AML-193 (cell line): ENCODE measurements at places on chromosomes 12 and 14.
A peak's percentile ranks its signal among the peaks of the same experiment; 100 is the strongest.

DNA sequence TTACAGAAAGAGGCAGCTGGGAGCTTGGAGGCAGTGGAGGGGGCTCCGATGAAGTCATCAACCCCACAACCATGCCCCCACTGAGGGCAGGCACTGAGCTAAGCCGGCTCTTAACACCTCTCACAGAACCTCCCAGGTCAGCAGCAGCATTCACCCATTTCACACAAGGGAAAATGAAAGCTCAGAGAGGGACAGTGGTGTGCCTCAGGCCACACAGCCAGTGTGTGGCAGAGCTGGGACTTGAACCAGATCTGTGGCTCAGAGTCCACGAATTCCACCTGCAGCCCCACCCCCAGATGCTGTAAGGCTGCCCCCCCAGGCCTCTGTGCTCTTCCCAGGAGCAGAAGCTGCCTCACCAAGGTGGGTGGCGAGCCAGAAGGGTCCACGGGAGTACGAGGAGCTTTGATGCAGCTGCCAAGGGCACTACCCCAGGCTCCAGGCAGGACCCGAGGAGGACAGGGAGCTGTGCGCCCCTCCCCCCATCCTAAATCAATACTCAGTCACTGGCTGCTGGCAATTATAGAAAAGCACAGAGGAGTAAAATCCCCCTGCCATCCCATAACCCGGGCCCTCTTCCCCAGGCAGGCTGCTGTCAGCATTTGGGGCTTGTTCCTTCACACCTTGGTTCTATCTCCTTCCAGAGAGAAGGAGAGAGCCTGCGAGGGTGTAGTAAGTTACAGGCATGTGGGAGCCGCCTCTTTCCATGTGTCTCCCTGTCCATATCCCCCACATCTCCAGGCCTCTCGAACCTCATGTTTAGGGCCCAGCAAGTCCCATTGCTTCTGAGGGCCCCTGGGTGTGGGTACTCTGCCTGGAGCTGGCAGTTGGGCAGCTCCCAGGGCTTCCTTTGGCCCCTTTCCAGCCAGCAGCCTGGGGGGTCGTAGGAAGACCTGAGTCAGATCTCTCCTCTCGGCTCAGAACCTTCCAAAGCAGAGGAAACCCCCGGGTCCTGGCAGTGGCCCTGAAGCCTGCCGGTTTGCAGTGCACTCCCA, 47.6 kb downstream of the FAM222A start:
- DNase-seq = no peak

DNA sequence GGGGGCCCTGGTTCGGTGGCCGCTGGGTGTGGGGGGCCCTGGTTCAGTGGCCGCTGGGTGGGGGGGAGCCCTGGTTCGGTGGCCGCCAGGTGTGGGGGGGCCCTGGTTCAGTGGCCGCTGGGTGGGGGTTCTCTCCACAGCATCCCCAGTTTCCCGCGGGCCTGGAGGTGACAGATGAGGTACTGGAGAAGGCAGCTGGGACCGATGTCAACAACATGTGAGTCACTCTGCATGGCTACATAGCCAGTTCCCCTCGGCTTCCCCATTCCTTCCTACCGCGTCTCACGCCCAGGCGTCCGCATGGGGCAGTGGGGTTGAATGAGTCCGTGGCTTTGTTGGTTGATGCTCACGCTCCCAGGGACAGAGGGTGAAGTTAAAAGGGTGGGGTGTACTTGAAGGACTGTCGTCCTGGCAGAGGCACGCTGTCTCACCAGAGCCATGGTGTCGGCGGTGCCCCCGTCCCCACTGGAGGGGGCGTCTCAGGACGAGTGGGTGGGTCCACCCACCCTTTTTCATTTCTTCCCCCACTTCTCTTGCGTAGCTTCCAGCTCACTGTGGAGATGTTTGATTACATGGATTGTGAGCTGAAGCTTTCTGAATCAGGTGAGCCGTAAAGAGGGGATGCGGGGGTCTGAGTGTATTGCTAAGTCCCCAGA, 15.6 kb downstream of the HIP1R start:
- no peak for DNase-seq

- no peak for DNase-seq
Observed at GRCh38 chr14:84027351-84027750, 1502.6 kb upstream of the FLRT2 start.

DNA sequence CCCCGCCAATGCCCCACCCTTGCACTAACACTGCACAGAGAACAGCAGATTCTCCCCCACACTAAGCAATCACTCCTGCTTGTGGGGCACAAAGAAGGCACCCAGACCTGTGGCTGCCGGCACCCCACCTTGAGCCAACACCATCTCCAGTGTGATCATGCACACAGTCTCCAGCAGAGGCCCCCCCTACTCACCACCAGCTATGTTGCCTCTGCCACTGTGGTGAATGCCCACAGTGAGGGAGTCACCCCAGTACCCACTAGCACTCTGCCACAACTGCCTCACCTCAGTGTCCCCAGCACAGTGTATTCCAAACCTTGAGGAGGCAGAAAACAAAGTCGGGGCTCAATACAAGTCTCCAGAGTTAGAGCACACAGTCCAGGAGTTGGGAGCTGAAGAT, 261.7 kb upstream of the SSTR1 start:
- no peak for DNase-seq

DNA sequence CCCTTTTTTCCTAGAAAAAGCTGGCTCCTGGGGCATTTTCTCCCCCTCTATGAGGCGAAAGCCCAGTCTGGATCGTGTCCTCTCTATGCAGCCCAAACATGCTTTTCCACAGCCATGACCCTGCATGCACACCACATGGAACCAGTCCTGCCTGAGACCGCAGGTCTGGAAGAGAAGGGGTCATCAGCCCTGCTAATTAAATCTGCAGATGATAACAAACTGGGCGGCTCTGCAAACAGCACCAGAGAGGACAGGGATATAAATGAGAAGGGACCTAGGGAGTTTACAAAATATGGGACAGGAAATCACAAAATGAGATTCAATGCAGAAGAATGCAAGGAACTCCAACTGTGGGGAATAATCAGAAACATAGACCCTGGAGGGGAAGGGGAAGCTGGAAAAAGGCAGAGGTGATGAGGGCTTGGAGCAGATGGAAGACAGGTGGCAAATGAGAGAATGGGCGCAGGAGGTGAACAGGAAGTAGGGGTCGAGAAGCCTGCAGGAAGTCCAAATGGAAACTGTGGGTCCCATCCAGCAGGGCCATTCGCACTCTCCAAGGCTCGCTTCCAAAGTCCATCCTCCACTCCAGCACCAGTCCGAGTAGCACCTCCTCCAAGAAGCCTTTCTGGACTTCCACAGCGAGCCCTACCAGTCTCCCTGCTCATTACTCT, 76.3 kb downstream of the ANO2 start:
- DNase-seq = no peak

DNA sequence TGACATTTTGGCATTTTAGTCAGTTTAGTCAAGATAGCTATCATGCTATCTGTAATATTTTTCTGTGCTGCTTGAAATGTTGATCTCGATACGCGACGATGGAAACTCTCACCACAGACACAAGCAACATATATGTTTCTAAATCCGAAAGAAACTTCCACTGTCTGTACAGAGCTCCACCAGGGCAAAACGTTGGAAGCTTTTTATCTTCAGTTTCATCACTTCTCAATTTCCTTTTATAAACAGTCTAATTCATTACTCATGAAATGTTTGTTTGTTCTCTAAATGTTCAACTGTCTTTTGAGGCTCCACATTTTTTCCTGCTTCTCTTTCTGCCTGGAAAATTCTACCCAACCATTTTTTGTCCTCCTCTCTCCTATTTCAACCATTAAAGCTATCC, 737.6 kb downstream of the SLC16A7 start:
- no peak for DNase-seq

DNA sequence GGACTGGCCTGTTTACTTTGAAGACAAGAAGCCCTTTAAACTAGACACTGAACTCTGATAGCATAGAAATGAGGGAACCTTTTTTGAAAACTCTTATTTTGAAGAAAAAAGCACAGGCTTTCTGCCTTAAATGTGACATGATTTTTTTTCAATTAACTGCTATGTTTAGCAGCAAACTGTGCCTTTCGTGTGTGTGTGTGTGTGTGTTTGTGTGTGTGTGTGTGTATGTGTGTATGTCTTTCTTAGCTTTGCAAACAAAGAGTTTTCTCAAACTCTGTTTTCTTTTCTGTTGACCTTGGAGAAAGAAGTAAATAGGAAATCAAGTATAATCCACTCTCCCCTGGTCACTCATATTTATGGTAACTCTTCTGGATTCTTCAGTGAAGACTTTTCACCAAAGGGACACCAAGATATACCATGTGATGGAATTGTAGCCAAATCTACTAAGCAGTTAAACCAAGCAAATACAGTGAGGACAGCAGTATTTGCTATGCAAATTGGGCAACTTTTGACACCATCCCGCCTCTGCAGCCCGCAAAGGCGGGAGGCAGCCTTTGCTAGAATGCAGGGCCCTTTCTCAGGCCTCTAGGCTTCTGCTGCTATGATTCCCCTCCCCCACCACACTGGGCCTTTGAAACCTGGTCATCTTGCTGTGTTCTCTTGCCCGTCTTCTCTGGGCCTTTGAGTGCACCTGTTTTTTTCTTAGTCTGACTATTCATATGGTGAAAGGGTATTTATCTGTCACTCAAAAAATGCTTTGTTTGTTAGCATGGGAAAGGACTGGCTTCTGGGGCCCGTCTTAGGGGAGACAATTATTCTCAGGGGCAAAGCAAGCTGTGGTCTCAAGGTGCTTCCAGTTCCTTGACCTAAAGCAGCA, 107.9 kb downstream of the MYRFL start:
- no peak for DNase-seq

DNA sequence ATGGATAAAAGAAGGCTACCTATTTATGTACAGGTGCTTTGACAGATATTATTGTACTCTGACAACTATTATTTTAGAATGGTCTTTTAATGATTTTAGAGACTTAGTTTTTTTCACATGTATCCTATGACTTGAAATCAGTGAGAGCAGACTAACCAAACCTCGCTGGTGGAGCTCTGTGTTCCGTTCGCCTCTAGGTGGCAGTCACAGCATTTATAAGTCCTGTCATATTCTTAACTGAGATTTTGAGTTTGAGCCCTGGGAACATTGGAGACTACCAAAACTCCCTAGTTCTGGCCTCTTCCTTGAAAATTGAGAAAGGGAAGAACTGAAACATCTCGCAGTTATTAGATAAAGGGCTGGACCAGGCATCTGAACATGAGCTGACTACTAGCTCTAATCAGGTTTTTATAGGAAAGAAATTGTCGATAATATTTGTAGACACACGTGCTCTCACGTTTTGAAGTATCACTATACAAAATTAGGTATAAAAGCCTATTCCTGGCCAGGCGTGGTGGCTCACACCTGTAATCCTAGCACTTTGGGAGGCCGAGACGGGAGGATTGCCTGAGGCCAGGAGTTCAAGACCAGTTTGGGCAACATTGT, 48.3 kb downstream of the TTLL5 start:
- DNase-seq = peak; percentile 73
